Esophagus squamous epithelium (tissue), 5 donors: ENCODE measurements at places on chromosomes 11 and 22.

DNA sequence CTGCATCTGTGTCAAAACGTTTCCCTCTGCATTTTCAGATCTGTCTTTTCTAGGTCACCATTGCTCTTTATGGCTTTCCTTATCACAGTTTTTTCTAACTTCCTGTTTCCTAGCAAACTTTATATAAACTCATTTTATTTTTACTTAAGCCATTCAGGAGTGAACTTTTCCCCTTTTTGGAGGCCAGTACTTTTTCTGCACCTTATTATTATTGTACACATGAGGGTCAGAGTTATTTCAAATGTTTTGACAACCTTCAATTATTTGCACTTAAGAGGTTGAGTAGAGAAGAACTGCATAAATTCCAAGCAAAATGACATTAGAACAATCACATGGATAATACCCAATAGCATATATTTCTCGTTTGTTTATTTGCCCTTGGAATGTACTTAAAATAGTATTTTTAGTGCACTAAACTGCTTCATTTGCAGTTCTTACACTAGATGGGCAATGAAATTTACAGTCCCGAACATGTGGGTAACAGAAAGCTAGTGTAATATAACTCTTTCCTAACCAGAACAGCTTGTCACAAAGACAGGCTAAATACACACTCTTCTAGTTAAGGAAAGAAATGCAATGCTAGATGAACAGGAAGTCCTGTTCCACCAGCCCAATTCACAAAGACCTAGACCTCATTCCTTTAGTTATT, 79.5 kb downstream of the UBASH3B start:
- DNase-seq: no peak

DNA sequence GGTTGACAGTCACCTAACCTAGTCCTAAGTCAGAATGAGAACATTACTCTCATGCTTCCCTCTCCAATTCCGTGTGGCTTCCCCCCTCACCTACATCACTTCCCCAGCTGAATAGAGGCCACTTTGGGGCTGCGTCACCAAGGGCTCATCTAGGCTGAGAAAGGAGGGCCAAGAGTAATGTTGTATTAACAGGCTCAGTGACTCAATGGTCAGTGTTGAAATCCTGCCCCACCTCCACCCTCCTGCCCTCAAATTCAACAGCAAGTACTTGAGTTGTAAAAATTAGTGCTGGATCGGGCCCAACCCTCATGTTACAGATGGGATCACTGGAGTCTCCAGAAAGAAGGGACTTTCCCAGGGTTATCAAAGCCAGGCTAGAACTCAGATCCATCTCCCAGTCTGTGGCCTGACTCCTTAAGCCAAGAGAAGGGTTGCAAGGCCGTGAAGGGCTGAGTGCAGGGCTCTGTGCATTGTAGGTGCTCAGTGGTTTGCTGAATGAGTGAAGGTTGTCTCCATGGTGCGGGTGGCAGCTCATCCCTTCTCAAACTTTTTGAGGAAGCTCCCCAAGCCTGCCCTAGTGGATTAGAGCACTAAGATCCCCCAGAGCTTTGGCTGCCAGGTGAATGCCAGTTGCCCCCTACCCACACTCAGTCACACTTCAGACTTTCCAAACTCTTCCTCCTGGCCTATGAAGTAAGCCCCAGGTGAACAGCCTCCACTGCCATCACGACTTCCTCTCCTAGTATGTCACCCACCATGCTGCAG, 3.2 kb downstream of the DGAT2 start:
- DNase-seq: no peak

- no peak for DNase-seq
These were observed 5.1 kb upstream of the SLC22A8 start for GRCh38 chr11:63020671-63021291.

GRCh38 chr22:23501261-23501619, 78.8 kb downstream of the IGLL1 start:
- DNase-seq: no peak

DNA sequence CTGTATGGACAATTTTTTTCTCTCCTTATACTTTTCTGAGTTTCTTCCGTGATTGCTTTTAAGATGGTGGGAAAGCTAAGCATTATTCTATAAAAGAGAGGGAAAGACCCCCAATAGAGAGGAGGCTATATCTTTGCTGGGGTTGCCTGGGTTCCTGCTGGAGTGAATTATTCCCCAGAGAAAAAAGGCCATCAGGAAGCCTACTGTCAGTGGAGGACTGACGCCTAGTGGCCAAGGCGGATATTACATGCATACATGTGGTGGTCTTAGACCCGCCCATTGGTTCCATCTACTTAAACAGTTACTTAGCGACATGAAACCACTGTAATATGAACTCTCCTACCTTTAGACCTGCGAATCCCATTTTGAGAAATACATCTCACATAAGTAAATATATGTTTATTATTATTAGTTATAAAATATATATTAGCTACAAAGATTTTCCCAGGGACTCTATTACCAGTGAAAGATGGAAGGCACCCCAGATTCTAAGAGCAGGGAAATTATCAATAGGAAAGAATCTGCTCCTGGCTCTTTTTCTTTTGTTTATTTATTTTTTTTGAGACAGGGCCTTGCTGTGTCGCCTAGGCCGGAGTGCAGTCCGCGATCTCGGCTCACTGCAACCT, 15.7 kb upstream of the PGA3 start:
- DNase-seq: no peak

DNA sequence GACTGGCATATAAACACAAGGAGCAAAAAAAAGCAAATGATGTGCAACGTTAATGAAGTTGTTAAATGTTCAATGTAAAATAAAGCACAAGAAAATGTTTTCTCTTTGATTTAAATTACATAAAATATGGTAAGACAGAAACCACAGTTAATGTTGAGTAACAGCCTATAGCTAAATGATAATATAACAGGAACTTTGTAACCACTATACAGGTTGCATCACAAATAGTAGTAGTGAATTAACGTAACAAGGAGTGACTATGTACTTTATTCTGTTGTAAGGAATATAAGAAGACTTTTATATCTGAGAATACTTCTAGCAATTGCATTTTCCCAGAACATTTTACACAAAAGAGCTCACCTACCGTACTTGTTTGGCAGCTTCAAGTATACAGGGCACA, 16.9 kb downstream of the SAAL1 start:
- no peak for DNase-seq

GRCh38 chr22:43042101-43042780, 27.3 kb upstream of the PACSIN2 start:
- no peak for DNase-seq

GRCh38 chr11:76644591-76644990, 26.0 kb downstream of the LRRC32 start:
- DNase-seq: no peak

GRCh38 chr11:29309992-29310391, 706.8 kb downstream of the KCNA4 start:
- DNase-seq: no peak

- DNase-seq: no peak
These were observed 7.8 kb upstream of the TMA7B start for GRCh38 chr22:39952347-39952746.

DNA sequence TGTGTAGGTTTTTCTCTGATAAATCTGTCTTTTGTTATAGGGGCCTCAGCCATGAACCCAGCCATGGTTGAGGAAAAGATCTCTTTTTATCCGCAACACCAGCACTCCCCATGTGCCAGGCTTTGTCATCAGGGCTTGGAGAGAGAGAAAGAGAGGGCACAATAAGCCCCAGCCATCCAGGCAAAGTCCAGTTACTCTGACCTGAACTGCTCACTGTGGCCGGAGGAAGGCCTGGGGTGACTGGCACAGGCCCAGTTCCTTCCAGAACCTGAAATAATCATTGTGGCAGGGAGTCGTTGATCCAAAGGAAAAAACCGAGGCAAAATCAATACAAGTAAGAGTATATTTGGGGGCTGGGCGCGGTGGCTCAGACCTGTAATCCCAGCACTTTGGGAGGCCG, 3.9 kb upstream of the ARHGAP8 start:
- DNase-seq: no peak

- no peak for DNase-seq
These were observed 69.7 kb upstream of the BMAL1 start for GRCh38 chr11:13207665-13208594.

GRCh38 chr11:32141745-32142546, 51.1 kb downstream of the RCN1 start:
- no peak for DNase-seq

DNA sequence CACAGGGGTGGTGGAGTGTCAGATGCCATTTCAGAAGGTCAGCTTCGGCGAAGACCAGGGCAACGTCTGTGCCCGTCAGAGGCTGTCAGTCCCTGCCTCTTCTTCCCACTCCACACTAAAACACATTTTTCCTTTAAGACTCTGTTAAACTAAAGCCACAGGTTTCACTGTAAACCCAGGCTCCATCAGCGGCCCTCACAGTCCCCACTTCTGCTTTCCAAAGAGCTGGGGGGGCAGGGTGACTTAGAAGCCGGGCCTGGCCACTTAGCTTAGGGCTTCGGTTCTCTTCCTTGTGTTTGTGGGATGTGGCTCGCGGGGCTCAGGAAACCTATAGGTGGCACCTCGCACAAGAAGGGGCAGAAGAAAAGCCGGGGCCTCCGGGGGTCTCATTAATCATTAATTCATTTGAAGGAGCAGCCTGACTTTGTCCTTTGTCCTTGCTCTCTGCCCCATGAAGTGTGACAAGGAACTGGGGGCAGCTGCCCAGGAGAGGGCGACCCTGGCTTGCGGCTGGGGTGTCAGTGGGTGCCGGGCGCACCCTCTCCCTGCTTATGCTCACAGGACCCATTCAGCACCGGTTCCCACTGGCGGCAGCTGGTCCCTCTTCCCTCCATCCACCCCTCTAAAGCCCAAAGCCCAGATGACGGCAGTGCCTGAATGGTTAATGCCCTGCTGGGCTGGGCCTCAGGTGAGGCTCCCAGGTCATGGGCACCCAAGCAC, 4.1 kb downstream of the SLC25A45 start:
- DNase-seq: no peak

- no peak for DNase-seq
These were observed 13.6 kb upstream of the ABCC8 start for GRCh38 chr11:17490232-17490631.

DNA sequence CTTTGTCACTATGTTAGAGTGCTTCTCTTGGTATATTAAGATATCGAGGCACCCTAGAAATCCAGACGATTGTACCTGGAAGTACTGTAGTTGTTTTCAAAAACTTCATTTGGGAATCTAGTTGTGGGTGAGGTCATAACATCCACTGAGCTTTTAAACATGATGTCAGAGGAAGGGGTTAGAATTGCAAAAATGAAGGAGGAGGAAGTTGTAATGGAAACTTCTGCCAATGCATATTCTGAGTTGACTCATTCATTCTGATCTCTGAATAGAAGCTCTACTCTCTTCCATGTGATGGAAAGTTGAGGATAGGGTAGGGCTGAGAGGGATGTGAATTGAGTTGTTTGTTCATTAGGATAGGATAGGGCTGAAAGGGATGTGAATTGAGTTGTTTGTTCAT, 7.7 kb downstream of the CD44 start:
- DNase-seq: no peak

DNA sequence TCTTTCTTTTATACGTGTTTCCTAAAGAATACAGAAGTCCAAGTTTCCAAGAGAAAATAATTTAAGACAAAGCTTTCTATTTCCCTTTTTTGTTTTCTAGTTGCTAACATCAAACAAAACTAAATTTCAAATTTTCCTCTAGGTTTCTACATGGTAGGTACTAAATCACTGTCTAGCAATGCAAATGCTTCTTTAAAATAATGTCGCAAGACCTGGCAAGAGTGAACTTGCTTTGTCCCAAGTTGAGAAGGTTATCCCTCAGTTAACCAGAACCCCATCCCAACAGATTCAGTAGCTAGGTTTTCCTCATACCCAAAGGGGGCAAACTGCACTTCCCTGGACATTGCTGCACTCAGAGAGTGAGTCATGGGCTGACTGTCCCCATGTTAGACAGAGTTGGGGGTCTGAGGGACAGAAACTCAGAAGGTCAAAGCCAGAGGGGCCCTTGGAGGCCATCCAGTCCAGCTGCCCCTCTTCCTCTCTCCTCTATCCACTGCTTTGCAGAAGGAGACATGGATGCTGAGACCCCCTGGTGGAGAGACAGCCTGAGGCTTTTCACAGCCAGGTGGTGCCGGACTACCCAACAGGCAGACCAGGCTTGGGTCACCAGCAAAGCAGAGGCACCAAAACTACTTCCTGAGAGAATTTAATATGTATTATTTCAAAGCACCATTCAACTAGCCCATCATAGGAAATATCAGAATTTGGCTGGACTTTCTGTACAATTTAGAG, 23.1 kb downstream of the OR2AT4 start:
- DNase-seq: no peak

DNA sequence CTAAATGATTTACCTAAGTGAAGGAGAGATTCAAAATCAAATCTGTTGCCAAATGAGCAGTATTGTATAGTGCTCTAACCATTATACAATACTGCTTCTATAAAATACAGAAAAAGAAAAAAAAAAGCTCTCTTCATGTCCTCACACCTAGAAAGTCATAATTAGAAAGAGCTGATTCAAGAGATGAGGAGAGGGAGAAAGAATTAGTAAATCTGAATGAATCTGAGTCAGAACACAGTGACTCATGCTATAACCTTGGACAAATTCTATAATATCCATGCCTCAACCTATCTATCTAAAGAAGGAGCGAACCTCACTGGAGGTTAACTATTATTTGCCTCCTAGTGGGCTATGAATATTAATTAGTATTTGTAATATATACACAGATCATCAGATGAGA, 29.4 kb downstream of the AMBRA1 start:
- DNase-seq: no peak

DNA sequence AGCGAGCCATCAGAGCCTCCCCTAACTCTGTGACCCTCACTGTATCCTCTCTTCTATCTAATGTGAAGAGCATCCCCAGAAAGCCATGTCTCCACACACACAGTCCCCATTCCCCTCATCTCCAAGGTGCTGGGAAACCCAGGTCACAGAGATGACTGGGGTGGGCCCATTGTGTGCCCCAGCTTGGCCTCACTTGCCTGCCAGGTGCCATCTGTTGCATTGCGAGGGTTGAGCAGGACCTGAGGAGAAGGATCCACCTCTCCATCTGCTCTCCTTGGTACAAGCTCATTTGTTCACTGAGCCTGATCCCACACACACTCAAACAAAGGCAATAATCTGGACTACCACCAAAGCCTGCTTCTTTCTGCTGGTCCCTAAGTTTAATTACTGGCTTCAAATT, 118.8 kb downstream of the SPATA19 start:
- no peak for DNase-seq

- DNase-seq: no peak
These were observed 16.1 kb downstream of the MICAL2 start for GRCh38 chr11:12126344-12127019.

GRCh38 chr11:35419184-35419829, at the start of gene SLC1A2:
TSS of gene SLC1A2 (minus strand) at chr11:35419558. CDS start at chr11:35418966, 592 bp downstream.
- no peak for DNase-seq

DNA sequence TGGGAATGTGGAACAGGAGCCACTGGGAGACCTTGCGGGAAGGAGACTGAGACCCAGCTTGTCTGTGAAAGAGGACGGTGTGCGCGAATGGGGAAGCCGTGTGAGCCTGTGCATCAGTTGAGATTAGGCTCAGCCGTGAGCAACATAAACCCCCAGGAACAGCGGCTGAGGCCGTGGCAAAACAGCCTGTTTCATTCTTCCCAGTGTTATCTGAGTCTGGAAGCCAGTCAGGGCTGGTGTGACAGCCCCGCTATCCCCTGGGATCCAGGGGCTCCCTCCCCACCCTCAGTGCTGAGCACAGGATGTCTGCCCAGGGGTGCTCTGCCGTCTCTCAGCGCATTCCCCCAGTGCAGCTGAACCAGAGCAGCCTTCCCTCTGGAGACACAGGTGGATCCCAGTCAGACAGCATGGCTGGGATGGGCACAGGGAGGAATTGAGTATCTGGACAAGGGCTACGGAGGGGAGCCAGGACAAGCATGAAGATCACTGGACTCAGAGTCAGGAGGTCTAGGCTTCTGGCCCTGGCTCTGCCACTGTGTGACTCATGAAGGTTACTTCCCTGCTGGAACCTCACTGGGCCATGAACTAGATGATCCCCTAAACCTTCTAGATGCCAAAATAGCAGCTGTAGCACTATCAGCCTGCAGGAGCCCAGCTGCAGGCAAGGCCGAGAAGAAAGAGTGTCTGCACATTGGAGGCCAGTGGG, 8.6 kb downstream of the OAF start:
- DNase-seq: no peak
